IPS DF 6.9 (cell line): ENCODE measurements at places on chromosomes 12 and 14.

DNA sequence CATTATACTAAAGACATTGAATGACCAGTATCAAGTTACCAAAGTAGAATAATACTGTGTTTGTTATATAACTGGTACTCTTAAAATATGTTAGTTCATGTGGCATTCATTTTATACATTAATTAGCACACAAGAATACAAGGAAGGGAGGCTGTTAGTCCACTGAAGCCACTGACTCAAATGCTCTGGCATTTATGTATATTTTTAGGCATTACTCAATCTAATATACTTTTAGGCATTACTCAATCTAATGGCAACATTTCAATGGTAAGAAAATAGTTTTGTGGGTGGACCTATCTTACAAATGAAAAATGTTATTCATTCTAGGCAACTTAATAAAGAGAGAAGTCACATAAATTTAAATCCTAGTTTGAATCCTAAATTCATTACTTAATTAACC lies 874.4 kb upstream of the USP15 start:
- no peak for DNase-seq

DNA sequence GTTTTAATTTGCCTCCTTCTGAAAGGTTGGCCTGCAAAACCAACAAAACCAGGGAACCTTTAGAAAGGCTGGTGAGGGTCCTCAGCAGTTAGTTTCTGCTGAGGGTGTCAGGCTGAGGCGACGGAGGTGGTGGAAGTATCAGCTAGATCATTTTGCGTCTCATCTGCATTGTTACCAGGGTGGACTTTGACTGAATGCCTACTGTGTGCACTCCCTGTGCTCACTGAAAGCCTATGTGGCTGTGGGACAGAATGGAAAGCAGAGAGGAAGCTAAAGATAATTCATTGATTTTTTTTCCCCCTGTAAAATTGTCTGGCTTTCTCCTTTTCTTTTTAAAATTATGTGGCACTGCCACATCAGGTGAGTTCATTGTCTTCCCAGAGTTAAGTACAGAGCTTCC lies 68.4 kb upstream of the SRSF5 start:
- DNase-seq: no peak

DNA sequence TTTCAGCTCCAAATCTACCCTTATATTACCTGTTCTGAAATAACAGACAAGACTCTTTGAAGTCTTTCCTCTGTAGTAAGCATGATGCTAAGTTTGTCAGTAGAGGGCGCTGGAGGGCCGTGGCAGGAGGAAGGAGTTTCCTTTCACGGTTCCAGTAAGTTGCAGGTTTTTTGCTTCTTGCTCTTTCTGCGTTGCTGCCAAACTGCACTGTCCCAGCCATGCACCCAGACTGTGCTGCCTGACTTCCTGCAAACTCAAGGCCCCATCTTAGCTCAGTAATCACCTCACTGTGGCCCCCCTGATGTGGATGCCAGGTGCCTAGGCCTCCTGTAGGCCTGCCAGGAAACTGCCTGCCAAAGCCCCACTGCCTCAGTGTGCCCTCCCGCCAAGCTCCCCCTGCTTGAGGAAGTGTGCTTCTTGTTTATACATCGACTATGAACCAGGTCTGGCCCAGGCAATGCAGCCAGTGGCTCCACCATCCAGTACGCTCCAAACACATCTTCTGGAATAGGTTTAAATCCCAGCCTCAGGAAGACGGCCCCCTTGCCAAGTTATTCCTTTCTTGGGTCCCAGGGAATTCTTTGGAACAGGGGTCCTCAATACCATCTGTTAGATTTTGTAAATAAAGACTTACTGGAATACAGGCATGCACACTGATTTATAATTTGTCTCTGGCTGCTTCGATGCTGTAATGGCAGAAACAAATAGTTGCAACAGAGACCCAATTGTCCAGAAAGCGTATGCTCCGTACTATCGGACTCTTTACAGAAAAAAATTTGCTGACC lies 193.7 kb upstream of the LRIG3 start:
- peak; percentile 55 for DNase-seq

DNA sequence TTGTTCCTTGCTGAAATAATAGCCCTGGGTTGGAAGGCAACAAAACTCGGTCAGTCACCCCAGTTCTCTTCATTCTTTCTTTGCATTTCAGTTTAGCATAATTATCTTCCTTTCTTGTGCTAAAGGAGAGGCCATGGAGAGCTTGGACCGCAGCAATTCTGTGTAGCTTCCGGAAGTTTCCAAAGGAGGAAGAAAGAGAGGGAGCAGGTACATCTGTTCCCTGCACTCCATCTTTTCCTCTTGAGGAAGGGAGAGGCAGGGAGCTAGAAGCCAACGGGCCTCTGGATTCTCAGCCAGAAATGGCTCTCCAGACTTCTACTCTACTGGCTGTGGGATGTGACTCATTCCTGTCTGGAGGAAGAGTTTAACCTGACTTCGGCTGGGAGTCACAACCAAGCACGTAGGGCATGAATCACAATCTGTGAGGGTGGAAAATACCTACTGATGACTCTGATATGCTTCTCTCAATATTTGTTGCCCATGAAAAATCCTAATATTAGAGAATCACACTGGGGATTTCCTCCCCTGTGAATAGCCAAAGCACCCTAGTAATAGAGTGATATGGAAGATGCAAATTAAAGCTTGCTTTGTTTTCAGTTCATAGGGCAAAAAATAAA lies 17.0 kb downstream of the ANO6 start:
- DNase-seq: no peak

DNA sequence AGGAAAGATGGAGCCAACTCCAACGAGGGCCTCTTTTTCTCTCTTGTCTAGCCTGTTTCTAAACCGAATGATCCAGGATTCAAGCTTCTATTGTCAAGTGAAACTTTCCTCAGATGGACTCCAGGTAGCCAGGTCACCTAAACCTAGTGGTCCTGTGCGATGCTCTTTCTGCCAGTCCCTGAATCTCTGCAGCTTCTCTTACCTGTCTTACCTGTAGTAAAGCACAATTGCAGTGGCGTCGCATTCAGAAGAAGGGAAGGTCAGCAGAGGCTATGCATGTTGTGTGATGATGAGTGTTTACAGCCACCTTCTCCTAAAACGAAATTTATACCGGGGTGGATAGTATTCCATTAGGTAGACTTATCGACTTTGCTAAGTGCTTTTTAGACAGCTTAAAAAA lies 47.4 kb upstream of the TRAF3 start:
- DNase-seq: no peak

DNA sequence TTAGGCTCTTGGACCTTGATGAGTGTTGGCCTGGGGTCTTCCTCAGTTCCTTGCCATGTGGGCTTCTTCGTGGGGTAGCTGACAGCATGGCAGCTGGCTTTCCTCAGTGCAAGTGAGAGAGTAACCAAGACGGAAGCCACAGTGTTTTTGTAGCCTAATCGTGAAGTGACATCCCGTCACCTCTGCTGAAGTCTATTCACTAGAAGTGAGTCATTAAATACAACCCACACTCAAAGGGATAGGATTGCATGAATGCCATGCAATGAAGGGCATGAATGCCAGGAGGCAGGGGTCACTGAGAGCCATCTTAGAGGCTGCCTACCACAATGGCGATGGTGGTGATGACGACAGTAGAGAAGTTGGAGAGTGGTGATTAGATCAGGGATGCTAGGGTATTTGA lies 13.5 kb upstream of the ASIC1 start:
- no peak for DNase-seq

DNA sequence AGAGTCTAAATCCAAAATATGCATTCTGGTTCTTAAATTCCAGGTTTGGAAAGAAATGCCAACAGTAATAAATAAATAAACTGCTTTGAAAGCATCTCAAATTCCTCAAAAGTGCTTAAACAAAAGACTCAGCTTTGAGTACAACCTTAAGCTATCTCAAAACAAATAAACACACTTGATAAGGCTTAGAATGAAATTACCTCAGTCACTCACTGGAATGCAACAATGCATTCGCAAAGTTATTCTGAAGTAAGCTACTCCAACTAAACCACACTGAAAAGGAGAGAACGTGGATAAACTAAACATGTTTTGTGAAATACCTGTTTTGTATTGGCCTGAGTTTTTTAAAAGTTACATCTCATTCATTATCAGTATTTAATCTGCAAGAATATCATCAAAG lies 1.2 kb downstream of the SPTSSA start:
- no peak for DNase-seq

GRCh38 chr12:94429633-94430032 lies 30.0 kb downstream of the CEP83 start:
- no peak for DNase-seq

- DNase-seq: no peak
Measured at GRCh38 chr14:63375769-63376168, 57.0 kb upstream of the GPHB5 start.

DNA sequence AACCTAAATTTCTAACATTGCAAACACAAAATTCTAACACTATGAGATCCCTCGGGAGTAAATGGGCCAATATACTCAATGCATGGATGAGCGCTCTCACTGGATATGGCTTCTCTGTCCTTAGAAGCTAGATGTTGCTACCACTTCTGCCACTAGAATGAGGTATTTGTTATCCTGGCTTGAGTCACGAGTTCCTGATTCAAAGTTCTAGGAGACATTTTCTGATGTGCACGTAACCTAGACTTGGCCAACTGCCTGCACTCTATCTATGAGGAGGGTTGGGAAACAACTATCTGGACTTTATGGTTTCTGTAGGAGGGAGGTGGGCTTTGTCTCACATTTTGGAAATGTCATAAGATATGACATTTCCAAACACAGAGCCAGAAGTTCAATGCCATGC lies 37.6 kb downstream of the FERMT2 start:
- DNase-seq: no peak

DNA sequence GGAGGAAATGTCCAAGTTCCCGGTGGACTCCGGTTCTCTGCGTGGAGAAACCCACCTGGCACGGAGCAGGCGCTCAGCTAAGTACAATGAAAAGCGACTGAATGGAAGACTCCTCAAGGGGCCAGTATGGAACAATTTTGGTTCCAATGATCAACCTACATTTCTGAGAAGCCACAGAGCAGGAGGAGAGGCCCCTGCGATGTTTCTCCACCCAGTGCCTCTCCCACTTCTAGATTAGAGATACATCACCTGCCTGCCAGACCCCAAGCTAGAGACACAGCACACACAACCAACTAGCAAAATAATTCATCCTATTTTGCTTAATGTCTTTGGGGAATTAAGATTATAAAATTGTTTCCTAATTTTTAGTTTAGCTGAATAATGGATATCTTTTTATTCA lies 38.8 kb downstream of the ATG14 start:
- DNase-seq: no peak

- DNase-seq: no peak
Measured at GRCh38 chr14:61569812-61570548, 125.3 kb upstream of the HIF1A start.

GRCh38 chr14:84458881-84459280 lies 1071.1 kb upstream of the FLRT2 start:
- no peak for DNase-seq

DNA sequence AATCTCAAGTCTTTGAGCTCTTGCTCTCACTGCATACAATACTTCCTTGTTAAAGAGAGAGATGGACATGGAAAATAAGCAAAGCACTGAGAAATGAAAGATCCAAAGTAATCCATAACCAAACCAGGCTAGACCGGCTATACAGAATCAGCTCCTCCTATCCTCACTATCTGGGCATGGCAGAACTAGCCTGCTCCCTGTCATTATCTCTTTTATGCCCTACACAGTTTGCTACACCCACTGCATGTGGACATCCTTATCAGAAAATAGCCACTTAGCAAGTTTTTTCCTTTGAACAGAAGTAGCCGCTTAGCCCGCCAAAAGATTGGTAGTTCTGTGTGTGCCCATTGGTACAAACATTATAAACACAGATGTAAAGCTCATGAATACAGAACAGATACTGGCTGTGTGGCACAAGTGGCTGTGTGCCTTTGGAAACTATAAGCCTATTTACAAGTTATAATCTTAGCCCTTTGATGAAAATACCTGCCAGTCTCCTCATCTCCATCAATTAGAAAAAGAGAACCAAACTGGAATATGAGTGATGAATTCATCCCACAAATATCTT lies 34.7 kb downstream of the SPTB start:
- no peak for DNase-seq

- DNase-seq: no peak
Measured at GRCh38 chr12:109811624-109811995, 21.6 kb downstream of the TRPV4 start.

GRCh38 chr12:13570005-13570694 lies 373.6 kb downstream of the EMP1 start:
- DNase-seq: no peak

GRCh38 chr12:26032719-26033241 lies 74.3 kb downstream of the RASSF8 start:
- no peak for DNase-seq

GRCh38 chr14:55901291-55901690 lies 216.9 kb upstream of the PELI2 start:
- DNase-seq: no peak

DNA sequence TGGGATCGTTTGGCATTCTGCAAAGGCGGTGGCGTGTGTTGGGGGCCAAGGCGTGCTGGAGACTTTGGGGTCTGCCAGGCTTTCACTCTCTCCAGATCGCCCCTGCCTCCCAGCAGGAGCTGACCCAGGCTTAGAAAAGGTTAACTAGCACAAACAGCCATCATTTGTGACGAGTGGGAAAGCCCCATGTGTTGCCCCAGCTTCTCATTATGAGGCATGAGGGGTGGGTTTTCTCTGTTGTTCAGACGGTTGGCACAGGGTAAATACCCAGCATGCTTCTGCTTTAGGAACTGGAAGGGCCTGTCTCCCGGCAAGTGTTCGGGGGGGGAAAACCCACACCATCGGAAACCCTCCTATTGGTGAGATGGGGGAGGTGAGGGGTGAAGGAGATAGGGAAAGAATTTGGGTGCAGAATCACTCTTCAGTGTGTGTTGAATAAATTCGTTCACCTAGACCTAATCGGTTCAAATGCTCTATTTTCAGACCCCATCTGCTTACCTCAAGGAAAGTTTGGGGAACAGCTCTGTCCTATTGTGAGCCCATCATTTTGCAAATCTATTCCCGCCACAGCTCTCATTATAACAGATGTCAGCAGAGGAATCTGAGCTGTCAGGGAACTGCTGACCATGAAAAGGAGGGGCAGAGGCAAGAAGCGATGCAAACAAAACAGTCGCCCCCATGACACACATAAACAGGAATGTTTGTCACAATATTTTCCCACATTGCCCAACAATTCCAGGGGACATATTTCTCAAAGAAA lies 34.7 kb upstream of the C12orf42 start:
- DNase-seq: no peak
